ENCODE measurements at places on chromosomes 13 and 19. TPM values are rescaled to one million over a fixed set of nuclear protein-coding genes. Genes with fewer than 3 reads are reported as not detected.

The DDX49 gene
- polyA plus RNA-seq, result 39.4 TPM

The MEIOSIN gene
- not detected for polyA plus RNA-seq

The CYSLTR2 gene
- polyA plus RNA-seq, result 0.12 TPM

The FEM1A gene
- 5.2 TPM for polyA plus RNA-seq

The EDDM13 gene
- polyA plus RNA-seq, result 3.0 TPM

All from esophagus (tissue), 2 donors.